CD4-positive, CD25-positive, alpha-beta regulatory T cell (primary cell): ENCODE measurements at places on chromosomes 1 and 21.

GRCh38 chr1:151175041-151175741, 590 bp downstream of the TMOD4 start:
- no peak for DNase-seq

GRCh38 chr1:227788271-227789083, 27.0 kb upstream of the PRSS38 start:
- peak; percentile 81 for DNase-seq

DNA sequence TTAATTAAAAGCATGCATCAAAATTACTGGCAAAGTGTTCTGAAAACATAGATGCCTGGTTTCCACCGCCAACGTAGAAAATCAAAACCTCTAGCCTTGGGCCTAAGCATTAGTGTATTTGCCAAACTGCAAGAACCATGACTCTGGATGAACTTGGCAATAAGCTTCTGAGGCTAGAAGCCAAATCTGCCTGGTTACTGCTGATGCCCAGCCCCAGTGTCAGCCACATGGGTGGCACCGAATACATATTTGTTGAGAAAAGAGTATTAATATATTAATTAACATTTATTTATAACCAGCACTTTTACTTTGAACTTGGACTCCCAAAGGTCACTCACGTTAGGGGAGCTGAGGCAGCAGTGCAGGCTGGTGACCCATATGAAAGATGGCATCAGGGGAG, 140.6 kb upstream of the HMGB4 start:
- DNase-seq: no peak

GRCh38 chr1:95278173-95279006, 44.4 kb downstream of the RWDD3 start:
- DNase-seq: no peak
